ENCODE measurements at places on chromosomes 5 and 9. TPM values are rescaled to one million over a fixed set of nuclear protein-coding genes. Genes with fewer than 3 reads are reported as not detected.

The LCN1 gene
- not detected for polyA plus RNA-seq

The MLANA gene
- 1.1 TPM for polyA plus RNA-seq

The CCNJL gene
- 9.1 TPM for polyA plus RNA-seq

The PCDHA9 gene
- 0.06 TPM for polyA plus RNA-seq

The CTXN3 gene
- polyA plus RNA-seq, result 0.09 TPM

The WDR41 gene
- 61.2 TPM for polyA plus RNA-seq

The ASTN2 gene
- polyA plus RNA-seq, result 14.8 TPM

The SLC25A2 gene
- polyA plus RNA-seq, result 0.21 TPM

The PCDHB7 gene
- polyA plus RNA-seq, result 3.5 TPM

The PCDHB8 gene
- 3.1 TPM for polyA plus RNA-seq

The CYSRT1 gene
- 17.0 TPM for polyA plus RNA-seq

The VCAN gene
- 305 TPM for polyA plus RNA-seq

All from renal pelvis (tissue), 12 donors.